ENCODE measurements at places on chromosomes 12 and 14.

GRCh38 chr12:111437816-111438454, 32.2 kb downstream of the SH2B3 start:
- DNase-seq = no peak

GRCh38 chr14:104399432-104400155, 180.0 kb upstream of the C14orf180 start:
- DNase-seq = no peak

GRCh38 chr12:31456562-31456961, 130.6 kb upstream of the SINHCAF start:
- DNase-seq = no peak

DNA sequence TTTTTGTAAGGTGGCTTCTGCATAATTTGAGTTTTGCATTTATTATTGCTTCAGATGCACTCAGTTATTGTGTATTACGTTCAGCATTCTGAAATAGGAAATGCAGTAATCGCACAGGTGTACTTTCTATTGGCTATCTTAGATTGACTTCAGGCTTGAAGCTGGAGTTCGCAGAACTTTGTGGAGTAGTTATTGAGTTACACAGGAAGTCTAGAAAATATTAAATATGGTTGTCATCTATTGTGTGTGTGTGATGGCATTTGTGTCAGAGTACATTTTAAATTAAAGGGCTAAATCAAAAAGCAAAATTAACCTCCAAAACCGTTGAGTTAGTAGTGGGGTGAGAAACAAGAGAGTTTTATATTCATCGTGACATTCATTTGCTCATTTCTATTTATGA, 2.7 kb downstream of the ARID2 start:
- DNase-seq = no peak

GRCh38 chr12:2919249-2919648, 28.6 kb downstream of the TULP3 start:
- DNase-seq = no peak

GRCh38 chr12:104377514-104377812, 73.9 kb downstream of the EID3 start:
- DNase-seq = no peak

- no peak for DNase-seq
Measured at GRCh38 chr12:53481939-53482586, 17.2 kb downstream of the MAP3K12 start.

GRCh38 chr12:20757-21156, 45.8 kb upstream of the IQSEC3 start:
- DNase-seq = no peak

- no peak for DNase-seq
Measured at GRCh38 chr14:55850825-55851241, 267.4 kb upstream of the PELI2 start.

- no peak for DNase-seq
Measured at GRCh38 chr12:3950714-3951320, 77.6 kb upstream of the PARP11 start.

DNA sequence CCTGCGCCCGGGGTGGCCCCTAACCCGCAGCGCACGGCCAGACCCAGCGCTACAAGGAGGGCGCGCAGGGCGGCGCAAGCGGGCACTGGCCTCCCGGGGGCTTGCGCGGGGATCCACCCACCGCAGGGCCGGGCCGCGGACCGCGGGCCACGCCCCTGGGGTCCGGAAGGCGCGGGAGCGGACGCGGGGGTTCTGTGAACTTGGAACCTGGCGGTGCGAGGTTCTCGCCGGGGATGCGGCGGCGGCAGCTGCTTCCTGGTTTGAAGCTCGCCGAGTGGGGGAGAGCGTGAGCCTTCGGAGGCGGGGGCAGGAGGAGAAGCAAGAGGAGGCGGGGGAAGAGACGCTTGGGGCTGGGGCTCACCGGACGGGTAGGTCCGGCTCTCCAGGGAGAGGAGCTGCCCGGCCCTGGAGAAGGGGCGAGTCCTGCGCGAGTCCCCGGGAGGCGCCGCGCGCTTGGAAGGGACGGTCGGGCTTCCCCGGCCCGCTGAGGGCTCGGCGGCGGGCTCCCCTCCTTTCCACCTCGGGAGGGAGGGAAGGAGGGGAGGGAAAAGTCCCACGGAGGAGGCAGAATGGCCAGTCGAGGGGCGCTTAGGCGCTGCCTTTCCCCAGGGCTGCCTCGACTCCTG, at the start of gene PRKCH:
Gene PRKCH, plus strand, starts transcription at position 195 of the 626 bp plus-strand sequence. CDS start 523 bp downstream, outside the sequence.
- DNase-seq = peak; percentile 82

DNA sequence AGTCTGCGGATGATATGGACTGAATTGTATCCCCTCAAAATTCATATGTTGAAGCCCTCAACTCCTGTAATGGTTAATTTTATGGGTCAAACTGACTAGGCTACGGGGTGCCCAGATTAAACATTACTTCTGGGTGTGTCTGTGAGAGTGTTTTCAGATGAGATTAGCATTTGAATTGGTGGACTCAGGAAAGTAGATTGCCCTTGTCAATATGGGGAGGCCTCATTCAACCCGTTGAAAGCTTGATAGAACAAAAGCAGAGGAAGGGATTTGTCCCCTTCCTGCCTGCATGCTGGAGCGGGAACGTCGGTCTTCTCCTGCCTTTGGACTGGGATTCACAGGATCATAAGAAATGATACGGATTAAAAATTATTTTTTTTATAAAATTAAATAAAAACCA, 84.5 kb downstream of the BBS10 start:
- DNase-seq = no peak

- DNase-seq = no peak
Measured at GRCh38 chr12:113475451-113476175, 3.9 kb upstream of the LHX5 start.

GRCh38 chr12:85182699-85183098, 97.3 kb upstream of the ALX1 start:
- DNase-seq = no peak
